Smooth muscle cell of trachea (primary cell): ENCODE measurements at places on chromosomes 7 and 10. TPM values are rescaled to one million over a fixed set of nuclear protein-coding genes. Genes with fewer than 3 reads are reported as not detected.

Gene HPSE2
- total RNA-seq: not detected in 2 replicates

Gene OPN1SW
- total RNA-seq: not detected in 2 replicates

Gene TMEM140
- 14.1 and 30.1 TPM in 2 replicates for total RNA-seq

Gene CARD11
- total RNA-seq: not detected in 2 replicates
